T1000 (cell line): ENCODE measurements at places on chromosomes 3 and 15.

DNA sequence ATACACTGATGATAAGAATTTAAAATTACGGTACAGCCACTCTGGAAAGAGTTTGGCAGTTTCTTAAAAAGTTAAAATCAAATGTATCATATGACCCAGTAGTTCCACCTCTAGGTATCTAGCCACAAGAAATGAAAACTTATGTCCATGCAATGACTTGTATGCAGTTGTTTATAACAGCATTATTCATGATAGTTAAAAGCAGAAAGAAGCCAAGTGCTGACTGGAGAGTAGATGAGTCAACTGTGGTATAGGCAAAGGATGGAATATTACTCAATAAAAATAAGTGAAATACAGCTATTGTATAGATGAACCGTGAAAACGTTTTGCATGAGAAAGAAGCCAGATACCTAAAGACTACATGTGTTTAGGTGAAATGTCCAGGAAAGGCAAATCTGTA lies 14.8 kb downstream of the GPR87 start:
- DNase-seq: no peak

DNA sequence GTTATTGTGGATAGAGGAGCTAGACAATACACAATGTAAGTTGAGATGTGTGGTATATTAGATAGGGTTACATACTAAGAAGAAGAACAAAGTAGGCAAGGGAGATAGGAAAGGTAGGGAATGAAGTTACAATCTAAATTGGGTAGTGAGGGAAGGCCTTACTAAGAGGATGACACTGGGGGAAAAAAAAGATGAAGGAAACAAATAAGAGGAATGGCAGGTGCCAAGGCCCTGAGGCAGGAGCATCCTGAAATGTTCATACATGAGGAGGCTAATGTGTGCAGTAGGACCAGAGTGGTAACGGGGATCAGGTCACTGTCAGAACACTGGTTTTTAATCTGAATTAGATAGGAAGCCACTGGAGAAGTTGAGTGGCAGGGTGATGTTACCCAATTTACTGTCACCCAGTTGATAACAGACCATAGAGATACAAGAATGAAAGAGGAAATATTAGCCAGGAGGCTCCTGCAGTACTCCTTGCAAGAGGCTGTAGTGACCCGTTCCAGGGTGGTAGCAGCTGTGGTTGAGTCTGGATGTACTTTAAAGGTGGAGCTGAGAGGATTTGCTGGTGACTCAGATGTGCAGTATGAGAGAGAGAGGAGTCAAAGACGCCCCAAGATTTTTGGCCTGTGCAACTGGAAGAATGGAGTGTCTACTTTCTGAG lies 14.4 kb downstream of the RTP1 start:
- no peak for DNase-seq

DNA sequence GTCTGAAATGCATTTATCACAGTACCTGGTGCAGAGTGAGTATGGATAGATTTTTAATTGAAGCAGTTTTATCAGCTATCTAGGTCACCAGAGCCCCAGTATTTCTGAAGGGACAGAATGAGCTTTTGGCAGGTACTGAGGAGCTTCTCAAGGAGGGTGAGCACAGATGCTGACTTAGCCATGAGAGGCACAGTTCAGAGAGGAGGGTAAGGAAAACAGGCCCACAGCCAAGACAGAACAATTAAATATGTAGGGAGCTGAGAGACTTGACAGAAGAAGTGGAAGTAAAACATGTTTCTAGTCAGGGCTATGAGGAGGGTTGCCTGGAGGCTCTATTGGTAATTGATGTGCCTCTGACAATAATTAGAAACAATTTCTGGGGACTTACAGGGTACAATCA lies 20.1 kb downstream of the ZNF80 start:
- no peak for DNase-seq

- DNase-seq: no peak
Observed at GRCh38 chr3:36178018-36178417, 202.3 kb upstream of the STAC start.

DNA sequence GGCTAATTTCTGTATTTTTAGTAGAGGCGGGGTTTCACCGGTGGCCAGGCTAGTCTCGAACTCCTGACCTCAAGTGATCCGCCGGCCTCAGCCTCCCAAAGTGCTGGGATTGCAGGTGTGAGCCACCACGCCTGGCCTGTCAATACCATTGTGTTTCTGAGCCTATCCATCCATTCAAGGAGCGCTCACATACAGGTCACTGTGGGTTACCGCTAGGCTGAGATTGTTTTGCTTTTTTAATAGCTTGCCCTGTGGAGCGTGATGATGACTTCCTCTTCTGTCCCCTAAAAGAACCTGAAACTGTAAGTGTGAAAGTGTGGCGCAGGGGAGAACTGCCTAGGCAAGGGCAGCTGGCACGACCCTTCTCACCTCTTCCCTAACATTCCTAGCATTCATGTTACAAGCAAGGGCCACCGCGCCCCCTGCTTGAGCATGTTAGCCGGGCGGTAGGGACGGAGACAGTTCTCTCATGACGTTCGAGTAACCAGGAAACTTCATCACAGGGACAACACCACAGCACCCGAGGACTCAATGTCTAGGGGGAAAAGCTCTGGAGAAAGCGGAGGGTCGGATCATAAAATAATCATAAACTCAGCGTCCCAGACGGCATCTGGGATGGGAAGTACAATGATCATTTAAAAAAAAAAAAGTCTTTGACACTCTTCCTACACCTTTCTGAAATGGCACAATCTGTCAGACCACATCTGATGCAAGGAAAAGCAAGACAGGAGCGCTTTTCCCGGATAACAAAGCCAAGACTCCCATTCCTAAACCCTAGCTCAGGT lies 790 bp downstream of the LAMP3 start:
- no peak for DNase-seq

GRCh38 chr15:49606594-49606993 lies 14.0 kb downstream of the FAM227B start:
- no peak for DNase-seq

DNA sequence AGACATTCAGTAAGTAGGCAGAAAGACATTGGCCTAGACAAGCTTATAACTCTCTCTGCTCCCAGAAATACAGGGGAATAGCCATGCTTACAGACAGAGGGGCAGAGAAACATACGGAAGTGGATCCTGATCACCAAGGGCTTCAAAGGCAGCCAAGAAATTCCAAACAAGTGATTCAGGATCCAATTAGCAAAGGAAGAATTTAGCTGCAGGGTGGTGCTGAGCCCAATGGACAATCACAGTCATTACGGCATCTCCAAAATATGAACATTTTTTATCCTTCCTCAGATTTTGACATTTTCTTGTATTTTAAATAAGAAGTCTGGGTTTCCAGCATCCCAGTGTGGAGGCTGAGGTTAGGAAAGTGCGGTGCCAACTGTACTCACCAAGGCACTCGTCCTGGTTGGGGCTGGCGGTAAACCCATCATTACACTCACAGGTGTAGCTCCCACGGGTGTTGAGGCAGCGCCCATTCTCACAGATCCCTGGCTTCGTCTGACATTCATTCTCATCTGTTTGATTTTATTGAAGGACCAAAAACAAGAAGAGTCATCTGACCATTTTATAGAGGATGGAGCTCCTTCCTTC lies 96.8 kb downstream of the DUT start:
- peak; percentile 35 for DNase-seq

- no peak for DNase-seq
Observed at GRCh38 chr15:23690450-23690852, 3.3 kb upstream of the NDN start.
